ENCODE measurements at places on chromosomes 2 and 18. TPM values are rescaled to one million over a fixed set of nuclear protein-coding genes. Genes with fewer than 3 reads are reported as not detected.
A peak's percentile ranks its signal among the peaks of the same experiment; 100 is the strongest.

DNA sequence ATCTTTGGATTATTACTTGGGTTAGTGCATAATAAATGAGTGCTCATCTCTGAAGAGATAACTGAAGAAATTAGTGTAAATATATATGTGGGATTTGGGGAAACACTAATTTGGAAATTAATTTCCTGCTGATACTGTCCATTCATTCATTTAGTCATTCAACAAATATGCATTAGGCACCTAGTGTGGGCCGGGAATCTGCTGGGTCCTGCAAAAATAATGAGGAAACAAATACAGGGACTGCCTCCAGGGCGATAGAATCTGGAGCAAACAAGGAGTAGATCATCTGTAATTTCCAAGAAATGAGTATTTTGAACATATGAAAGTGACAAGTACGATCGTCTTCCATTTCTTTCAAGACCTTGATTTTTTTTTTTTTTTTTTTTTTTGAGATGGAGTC, 203.7 kb upstream of the LYPD1 start:
- DNase-seq, result no peak

DNA sequence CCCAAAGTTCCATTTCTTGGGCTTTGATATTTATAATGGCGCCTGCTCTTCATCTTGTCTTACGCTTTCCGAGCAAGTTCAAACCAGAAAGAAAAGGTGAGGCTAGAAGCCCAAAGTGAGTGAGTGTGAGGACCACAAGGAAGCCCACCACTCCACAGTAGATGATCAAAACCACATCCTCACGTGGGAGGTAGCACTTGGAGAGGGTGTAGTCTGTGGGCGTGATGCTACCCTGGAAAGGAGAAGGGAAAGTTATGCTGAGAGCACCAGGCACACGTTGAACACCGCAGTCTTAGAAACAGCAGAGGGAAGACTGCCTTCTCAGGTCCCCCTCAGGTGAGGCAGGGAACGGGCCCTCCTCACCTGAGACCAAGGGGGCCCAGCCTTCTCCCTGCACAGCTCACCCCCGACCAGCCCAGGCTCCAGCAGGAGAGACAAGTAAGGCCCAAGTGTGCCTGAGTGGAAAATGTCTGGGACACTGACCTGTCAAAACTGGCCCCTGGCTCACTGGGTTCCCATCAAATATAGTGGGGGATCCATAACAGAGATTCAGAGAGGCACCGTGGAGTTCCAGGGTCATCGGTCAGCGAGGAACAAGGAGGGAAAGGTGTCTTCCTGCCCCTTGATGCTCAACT, 23.6 kb downstream of the MPPE1 start:
- DNase-seq, result no peak

GRCh38 chr2:76667821-76668271, 854.3 kb downstream of the LRRTM4 start:
- no peak for DNase-seq

GRCh38 chr2:143745060-143745459, 615.8 kb downstream of the ARHGAP15 start:
- no peak for DNase-seq

DNA sequence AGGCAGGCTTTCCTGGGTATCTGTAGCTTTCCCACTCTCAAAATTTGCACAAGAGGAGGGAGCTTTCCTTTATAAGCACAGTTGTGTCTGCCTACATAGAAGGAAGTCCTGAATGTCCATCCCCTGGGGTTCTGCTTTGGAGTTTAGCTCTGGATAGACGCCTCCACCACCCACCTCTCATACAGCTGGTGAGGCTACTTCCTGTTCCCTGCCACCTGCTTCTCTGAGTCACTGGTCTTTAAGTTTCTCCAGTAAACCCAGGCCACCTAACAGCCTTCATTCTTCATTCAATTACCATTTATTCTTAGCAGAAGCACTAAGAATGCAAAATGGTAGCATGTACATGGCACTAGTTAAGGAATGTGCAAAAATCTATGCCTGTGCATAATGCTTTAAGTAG, 407.8 kb downstream of the CDH2 start:
- no peak for DNase-seq

DNA sequence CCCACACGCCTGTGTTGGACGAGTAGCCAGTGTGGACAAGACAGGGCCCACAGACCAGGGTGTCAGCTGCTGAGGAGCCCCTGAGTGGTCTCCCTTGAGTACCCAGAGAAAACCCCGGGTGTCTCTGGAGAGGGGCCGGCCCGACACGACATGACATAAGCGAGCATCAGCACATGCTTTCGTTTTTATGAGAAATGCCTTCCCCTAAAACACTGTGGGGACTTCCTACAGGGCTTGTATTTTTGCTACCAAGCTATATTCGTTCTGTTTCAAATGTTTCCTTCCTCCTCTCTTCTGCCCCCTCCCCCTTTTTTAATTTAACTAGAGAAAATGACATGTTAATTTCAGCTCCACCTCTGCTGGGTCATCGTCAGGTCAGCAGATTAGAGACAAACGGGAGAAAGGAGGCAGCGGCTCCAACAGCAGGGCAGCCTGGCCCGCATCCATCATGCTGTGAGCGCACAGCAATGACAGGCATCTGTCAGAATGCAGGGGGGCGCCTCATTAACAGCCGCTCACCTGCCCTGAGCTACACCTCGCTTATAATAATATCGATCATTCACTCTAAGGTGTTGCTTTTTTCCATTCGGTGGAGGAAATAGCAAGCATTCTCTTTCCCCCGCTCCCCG, 286.2 kb downstream of the ZNF516 start:
- DNase-seq, result no peak

DNA sequence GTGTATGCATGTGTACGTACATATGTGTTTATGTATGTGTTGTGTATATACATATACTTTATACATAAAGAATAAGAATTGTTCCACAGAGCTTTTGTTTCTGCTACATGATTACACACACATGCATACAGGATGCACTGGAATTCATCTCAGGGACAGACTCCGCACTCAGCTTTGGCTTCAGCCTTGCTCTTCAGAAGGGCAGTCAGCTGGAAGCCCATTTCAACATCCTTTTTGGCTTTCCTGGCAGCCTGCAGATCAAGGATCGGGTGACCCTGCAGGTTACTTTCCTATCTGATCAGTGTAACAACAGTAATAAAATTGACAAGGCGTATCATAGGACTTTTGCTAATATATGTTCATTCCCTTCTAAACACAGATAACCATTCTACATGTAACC, 144.1 kb upstream of the COPS8 start:
- peak; percentile 50 for DNase-seq

DNA sequence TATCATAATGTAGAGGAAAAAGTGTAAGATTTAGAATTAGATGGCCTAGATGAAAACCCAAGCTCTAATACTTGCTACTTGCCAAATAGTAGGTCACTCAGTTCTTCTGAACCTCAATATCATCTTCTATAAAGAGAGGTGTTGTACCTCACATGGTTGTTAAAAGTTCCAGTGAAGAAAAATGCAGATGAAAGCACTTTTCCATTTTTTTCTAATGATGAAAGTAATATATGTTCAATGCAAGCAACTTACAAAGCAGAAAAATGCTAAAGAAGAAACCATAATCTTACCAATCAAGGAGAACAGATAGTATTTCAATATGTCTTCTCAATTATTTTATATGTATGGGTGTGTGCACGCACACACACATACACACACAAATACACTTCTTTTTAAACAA, 52.7 kb upstream of the TMEM17 start:
- no peak for DNase-seq

- DNase-seq, result no peak
Observed at GRCh38 chr18:79062806-79063205, 6.4 kb upstream of the ATP9B start.

DNA sequence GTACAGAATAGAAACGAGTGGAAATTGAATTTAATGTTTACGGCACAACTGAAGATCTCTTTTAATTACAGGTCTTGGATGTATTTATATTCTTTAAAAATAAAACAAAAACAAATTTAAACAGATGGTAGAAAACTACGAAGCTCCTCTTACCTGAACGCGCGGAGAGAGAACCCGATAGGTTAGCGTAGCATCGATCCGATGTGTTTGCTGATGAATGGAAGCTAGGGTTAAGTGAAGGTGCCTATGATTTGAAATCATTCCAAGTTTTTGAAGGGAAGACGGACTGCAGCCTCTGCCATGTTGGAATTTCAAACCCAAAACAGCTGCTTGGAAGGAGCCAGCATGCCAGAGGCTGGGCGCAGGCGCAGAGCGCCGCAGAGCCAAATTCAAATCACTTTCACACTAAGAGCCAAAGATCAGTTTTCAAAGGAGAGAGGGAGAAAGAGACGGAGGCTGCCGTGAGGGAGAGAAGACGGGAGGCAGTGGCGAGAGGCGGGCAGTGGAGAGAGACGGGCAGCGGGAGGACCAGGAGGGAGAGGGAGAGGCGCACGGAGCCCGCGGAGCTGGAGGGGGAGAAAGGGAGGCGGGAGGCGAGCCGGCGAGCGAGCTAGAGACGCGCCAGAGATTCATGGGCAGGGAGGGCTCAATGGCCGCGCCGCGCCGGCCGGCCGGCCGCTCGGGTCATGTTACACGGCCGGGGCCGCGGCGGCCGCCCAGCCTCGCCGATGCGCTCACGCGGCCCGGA, at the start of gene FIGN:
FIGN (minus strand) TSS at position 324 of the 748 bp plus-strand sequence. CDS start 1,081 bp downstream, outside the sequence.
- DNase-seq, result peak; percentile 94

The HOXD9 gene
- 0.98 TPM for total RNA-seq

GRCh38 chr18:50748243-50749229, 71.3 kb downstream of the MRO start:
- no peak for DNase-seq

DNA sequence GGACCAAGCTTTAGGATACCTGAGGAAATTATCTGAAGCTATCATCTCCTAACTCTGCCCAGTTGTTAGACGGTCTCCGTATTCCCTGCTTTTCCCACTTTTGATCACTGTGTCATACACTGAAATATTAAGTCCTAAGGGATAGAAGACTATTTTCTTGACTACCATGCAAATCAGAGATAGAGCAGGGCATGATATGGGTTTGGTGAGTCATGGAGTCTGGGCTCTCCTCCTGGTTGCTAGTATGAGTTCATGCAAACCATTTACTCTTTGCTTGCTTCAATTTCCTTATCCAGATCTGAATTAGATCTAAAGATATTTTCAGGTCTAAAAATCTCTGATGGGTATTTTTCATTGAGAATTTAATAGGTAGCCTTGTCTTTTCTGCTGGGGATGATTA, 55.0 kb downstream of the EHBP1 start:
- no peak for DNase-seq

GRCh38 chr2:25032094-25032493, 9.8 kb upstream of the EFR3B start:
- DNase-seq, result no peak

The BARD1 gene
- 24.1 TPM for total RNA-seq

DNA sequence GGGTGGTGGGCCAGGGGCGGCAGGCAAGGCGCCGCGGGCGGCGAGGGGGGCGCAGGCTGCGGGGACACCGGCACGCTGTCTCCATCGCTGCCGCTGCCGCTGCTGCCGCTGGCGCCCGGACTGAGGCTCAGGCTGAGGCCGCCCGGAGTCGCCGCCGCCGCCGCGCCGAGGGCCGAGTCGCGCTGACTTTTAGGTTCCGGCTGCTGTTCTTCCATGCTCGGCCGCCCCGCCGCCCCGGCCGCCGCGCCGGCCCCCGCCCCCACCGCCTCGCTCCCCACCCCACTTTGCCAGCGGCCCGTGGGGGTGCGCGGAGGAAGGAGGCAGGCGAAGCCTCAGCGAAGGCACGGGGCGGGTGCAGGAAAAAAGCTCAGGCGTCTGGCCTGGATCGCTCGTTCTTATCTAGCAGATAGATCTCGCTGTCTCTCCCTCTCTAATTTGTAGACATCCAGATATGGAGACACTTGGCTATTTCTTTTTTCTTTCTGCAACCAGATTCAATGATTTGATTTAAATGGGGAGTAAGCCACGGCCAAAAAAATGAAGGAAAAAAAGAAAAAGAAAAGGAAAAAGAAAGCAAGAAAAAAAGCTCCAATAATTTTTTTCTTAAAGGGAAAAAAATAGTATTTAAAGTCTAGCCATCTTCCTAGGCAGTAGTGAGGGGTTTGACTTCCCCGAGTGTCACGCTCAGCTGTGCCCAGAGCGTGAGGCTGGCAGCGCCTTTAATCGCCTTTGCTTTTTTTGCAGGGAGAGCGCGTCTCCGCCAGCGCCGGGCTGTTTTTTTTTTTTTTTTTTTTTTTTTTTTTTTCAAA, at the start of gene EN1:
EN1 (minus strand) TSS at position 696 of the 809 bp plus-strand sequence; CDS start at position 215, 481 bp downstream.
- no peak for DNase-seq

DNA sequence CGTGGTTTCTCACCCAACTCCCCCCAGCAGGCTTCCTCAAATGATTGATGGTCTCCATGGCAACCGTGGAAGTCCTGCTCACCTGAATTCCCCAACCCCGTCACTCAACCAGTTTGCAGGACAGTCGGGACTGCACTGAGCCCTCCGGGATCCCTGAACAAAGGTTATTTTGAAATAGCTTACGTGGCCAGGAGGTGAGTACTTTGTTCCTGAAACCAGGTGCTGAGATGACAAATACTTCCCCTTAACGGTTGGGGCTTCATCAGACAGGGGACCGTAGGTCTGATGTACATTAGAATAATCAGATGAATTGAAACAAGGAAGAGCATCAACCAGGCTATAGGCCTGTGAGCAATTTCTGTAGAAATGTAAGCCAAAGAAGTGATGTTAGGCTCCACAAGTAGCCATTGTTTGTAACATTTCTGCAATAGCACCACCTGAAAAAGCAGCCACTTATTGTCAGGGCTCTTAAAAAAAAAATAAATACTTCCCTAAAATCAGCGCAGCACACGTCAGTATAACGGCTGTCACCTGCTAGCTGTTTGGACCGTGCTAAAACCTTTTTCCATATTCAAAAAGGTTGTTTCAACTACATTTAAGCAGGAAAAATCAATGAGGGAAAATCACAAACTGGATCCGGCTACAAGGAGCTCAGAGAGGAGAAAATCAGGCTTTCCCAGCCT, 206.4 kb upstream of the ID2 start:
- no peak for DNase-seq

The NAT8 gene
- total RNA-seq, result not detected

GRCh38 chr18:80145196-80145804, 36.2 kb downstream of the ADNP2 start:
- peak; percentile 10 for DNase-seq

The MAB21L4 gene
- not detected for total RNA-seq

The IL37 gene
- total RNA-seq, result not detected

DNA sequence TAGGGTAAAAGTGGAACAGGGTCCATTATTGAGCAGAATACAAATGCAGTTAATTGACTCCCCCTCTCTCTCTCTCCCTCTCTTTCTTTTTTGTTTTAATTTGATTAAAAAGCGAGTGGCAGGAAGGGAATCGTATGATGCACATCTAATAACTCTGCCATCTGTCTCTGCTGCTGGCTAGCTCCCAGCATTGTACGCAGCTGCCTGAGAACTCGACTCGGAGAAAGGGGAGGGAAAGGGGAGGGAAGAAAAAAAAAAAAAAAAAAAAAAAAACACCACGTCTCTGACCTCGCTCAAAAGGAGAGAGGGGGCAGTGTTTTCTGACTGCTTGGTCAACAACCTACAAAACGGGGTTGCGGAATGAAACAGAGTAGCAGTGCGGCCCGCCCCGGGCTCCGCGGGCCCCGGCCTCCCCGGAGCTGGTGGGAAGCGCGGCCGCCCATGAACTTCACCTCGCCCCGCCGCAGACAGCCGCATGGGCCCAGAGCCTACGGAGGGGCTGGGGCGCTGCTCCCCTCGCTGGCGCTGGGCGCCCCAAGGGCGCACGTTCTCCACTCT, 265.7 kb downstream of the TCF4 start:
- no peak for DNase-seq

Measured in esophagus muscularis mucosa (tissue), 4 donors.